ENCODE measurements at places on chromosomes 4 and X.
A peak's percentile ranks its signal among the peaks of the same experiment; 100 is the strongest.

- no peak for DNase-seq
Observed at GRCh38 chrX:33416273-33416805, 205.0 kb upstream of the DMD start.

GRCh38 chrX:13377550-13377934, 57.7 kb upstream of the ATXN3L start:
- no peak for DNase-seq

DNA sequence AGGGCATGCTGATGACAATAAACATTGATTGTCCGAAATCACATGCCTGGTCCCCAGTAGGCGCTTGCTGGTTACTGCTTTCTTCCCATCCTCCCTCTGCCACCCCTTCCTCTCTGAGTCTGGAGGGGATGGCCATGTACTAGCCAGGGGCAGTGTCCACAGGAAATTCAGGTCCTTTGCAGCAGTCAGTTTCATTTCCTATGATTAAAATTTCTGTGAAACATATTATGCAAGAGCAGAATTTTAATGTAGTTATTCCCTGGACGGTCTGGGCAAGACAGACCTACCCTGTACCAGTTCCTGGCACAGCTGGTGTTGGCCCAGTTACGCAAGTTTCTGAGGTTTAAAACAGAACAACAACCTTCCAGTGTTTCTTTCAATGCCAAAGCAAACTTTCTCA, 28.2 kb upstream of the TLR2 start:
- DNase-seq, result no peak

DNA sequence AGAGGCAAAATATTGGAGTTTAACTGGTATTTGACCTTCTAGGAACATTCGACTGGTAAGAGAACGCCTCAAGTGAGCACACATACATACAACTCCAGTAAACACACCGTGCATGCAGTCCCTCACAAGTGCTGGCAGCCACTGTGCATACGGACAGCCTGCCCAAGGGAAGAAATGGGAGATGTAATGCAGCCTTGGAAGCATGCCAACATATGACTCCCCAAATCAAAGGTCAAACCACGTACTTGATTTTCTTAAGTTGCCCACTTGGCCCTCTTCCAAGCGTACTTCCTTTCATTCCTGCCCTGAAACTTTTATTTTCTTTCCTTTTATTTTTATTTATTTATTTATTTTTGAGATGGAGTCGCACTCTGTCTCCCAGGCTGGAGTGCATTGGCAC, 206.6 kb downstream of the SPRY1 start:
- peak; percentile 31 for DNase-seq

DNA sequence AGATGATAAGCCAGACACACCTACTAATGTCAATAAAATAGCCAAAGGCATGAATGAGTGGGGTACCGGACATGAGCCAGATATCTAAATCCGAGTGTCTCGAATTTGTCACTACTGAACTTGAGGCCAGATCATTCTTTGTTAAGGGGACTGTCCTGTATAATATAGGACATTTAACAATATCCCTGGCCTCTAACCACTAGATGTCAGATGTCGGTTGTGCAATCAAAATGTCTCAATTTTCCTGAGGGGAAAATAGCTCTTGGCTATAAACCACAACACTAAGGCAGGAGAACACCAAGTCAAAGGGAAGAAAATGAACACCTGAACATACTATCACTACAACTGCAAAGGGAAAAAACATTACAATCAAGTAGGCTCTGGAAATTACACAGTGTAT, 154.5 kb downstream of the GPM6A start:
- no peak for DNase-seq

- DNase-seq, result no peak
Observed at GRCh38 chr4:47187608-47188007, 156.2 kb downstream of the GABRB1 start.

DNA sequence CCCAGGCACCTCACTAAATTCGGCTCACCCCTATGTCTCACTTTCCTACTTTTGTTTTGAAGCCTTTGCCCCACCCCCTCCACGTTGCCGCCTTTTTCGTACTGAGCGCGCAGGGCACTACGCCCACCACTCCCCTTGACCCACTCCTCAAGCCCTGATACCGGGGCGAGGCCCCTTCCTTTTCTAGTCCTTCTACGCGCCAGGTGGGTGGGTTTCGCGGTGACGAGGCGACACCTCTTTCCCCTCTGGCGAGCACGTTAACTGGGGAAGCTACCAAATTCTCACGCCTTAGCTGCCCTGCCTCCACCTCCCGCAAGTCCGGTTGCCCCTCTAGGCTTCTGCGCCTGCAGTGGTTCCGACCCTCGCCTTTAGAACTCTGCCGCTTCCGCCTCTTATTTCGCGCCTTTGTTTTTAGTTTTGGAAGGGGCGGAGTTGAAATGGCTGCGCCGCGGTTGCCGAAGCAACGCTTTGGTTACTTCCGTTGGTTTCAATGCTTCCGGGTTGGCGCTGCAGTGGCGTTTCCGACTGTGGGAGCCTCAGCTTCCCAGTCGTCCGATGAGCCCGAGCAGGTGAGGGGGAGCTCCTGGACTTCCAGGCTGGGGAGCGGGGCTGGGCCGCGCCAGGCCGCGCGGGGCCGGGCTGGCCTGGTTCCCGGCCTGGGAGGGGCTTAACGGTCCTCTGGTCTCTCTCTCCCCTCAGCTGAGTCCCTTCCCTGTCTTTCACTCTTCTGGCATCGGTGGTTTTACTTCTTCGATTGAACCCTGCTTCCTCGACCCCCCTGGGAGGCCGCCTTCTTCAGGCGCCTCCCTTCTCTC, at the start of gene SLC25A14:
SLC25A14 (plus strand) TSS at position 512 of the 815 bp plus-strand sequence. CDS start 360 bp downstream, outside the sequence.
- peak; percentile 75 for DNase-seq
